ENCODE measurements at places on chromosomes 6 and 20.
A peak's percentile ranks its signal among the peaks of the same experiment; 100 is the strongest.

DNA sequence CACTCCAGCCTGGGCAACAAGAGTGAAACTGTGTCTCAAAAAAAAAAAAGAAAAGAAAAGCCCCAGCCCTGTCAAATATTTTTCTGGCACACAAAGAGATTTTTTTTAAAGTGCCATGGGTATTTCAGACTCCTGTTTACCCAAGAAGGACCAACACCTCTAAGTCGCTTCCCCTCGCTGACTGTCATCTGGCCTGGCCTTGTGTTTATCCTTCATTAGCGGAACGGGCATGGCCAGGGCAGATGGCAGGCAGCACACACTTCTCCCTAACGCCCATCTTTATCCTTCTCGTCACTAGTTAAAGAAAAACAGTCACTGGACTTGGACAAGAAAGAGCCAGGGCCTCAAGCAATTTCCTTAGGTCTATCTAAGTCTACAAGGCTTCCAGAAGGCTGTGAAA, 7.3 kb upstream of the CBFA2T2 start:
- no peaks in the 10 kb centered on the region for H3K27me3 ChIP-seq
- no peaks in the 10 kb centered on the region for H3K36me3 ChIP-seq
- H3K27ac ChIP-seq = no peak overlapping the region
- no peaks in the 10 kb centered on the region for H3K4me1 ChIP-seq
- no peak for DNase-seq
- H3K4me3 ChIP-seq = no peak overlapping the region

GRCh38 chr20:50578778-50579165, 68.6 kb downstream of the PTPN1 start:
- no peaks in the 10 kb centered on the region for H3K27me3 ChIP-seq
- H3K4me3 ChIP-seq = no peak overlapping the region
- DNase-seq = no peak
- no peak overlapping the region for H3K27ac ChIP-seq

GRCh38 chr20:61924858-61925554, 140.7 kb downstream of the TAF4 start:
- DNase-seq = no peak
- H3K4me3 ChIP-seq = no peak overlapping the region
- H3K27ac ChIP-seq = no peak overlapping the region
- no peaks in the 10 kb centered on the region for H3K36me3 ChIP-seq
- H3K4me1 ChIP-seq = no peaks in the 10 kb centered on the region

GRCh38 chr6:36052097-36052496, 24.5 kb downstream of the MAPK14 start:
- H3K27me3 ChIP-seq = no peaks in the 10 kb centered on the region
- H3K36me3 ChIP-seq = no peaks in the 10 kb centered on the region
- no peak for DNase-seq
- no peak overlapping the region for H3K4me3 ChIP-seq
- H3K27ac ChIP-seq = no peak overlapping the region

DNA sequence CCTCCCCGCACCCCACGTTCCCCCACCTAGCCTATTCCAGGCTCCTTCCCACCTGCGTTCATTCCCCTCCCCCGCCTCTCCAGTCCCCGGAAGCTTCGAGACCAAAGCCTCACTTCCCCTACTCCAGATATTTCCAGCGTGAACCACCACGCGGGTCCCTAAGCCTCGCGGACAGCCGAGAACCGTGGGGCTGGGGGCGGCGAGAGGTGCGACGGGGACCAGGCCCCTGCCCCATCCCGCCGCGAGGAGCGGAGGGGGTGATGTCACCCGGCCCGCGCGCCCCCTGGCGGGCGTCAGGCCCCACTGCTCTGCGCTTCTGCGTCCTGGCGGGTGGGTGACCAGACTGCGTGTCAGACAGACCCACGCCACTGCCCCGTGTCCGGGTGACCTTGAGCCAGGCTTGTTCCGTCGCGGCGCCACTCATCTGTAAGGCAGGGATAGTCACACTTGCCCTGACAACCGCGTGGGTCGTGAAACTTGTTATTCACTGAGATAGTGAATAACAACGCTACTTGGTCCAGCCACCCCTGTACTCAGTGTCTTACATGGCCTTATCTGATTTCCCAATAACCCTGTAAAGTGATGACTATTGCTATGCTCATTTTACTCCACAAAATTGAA, 9.0 kb upstream of the HSP90AB1 start:
- peak overlapping the region; percentile 19 for H3K4me3 ChIP-seq
- no peaks in the 10 kb centered on the region for H3K27me3 ChIP-seq
- peak; percentile 89 for DNase-seq

DNA sequence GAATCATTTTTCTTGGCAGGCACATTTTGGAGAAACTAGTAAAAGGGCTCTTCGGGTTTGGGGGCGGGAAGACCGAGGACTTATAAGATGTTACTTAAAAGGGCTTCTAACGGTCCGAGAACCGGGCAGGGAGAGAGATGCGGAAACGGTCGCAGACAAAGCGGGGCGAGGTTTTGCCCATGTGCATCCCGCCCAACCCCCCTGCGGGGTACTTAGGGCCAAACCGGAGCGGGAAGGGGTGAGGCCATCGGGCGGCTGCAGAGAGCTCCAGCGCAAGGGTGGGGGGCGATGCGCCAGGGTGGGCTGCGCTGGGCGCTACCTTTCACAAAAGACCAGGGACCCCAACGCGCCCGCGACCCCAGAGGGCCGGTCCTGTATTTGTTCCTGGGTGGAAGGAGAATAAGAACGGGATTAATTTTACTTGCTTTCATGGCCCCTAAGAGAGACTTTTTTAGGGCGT, 616 bp downstream of the TUBB start:
- H3K27me3 ChIP-seq = no peaks in the 10 kb centered on the region
- peak overlapping the region; percentile 97 for H3K27ac ChIP-seq
- no peak for DNase-seq
- H3K4me1 ChIP-seq = no peaks in the 10 kb centered on the region

GRCh38 chr20:11795071-11795615, 122.5 kb upstream of the BTBD3 start:
- no peaks in the 10 kb centered on the region for H3K36me3 ChIP-seq
- H3K4me3 ChIP-seq = no peak overlapping the region
- H3K27ac ChIP-seq = no peak overlapping the region
- H3K27me3 ChIP-seq = no peaks in the 10 kb centered on the region
- DNase-seq = no peak

GRCh38 chr20:49166534-49167449, 21.3 kb downstream of the STAU1 start:
- H3K27ac ChIP-seq = no peak overlapping the region
- no peak for DNase-seq
- no peaks in the 10 kb centered on the region for H3K27me3 ChIP-seq
- H3K4me1 ChIP-seq = no peaks in the 10 kb centered on the region

DNA sequence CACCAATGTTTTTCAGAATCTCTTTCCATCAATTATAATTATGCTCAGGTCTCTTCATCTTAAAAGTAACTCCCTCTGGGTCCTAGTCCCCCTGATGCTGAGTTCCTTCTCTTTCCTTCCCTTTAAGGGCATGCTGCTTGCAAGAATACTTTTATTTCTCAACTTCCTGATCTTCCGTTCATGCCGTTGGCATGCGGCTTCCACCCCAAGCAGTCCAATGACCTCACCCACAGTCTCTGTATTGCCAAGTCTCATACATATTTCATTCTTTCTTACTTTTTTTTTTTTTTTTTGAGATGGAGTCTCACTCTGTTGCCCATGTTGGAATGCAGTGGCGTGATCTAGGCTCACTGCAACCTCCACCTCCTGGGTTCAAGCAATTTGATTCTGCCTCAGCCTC, 83.5 kb downstream of the NDUFAF5 start:
- H3K36me3 ChIP-seq = no peaks in the 10 kb centered on the region
- DNase-seq = no peak
- H3K27ac ChIP-seq = no peak overlapping the region
- no peak overlapping the region for H3K4me3 ChIP-seq
- H3K27me3 ChIP-seq = no peaks in the 10 kb centered on the region

GRCh38 chr6:154071236-154071635, 32.2 kb downstream of the OPRM1 start:
- H3K4me1 ChIP-seq = no peaks in the 10 kb centered on the region
- no peaks in the 10 kb centered on the region for H3K36me3 ChIP-seq
- no peaks in the 10 kb centered on the region for H3K27me3 ChIP-seq
- H3K27ac ChIP-seq = no peak overlapping the region

DNA sequence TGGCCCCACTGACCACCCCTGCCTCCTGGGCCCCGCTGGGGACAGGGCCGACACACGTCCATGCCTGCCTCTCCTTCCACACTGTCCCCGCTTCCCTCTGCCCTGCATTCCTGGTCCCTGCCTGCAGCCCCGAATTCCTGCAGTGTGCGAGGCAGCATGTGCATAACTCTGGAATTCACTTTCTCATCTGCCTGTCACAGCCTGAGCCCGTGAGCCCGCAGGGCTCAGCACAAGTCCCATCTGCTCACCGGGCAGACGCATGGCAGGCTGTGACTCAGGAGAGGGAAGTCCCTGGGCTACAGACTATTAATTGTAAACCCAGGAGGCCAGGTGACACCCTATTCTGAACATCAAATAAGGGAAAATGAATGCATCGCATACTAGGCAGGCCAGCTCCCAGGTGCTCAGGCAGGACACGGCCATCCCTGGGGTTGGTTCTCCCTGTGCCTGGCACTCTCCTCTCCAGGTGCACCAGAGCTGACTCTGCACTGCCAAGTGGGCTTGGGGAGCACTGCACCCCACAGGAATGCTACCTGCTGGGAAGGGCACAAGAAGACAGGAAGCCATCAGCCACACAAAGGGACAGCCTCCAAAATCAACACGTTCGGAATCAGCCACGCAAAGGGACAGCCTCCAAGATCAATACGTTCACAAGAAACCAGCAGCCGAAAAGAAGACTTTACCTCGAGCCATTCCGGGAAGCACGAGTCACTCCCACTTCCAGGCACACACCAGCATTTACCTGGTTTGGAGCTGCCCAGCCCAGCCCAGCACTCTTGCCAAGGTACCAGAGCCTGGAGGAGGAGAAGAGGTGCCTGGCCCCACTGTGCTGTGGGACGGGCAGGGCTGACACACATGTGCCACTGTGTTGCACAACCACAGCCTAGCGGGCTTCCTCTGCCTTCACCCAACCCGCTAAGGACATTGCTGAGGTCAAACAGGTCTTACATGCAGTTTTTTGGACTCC, 65.9 kb downstream of the DLL1 start:
- no peak overlapping the region for H3K4me3 ChIP-seq
- peak; percentile 44 for DNase-seq
- H3K27me3 ChIP-seq = no peaks in the 10 kb centered on the region
- H3K4me1 ChIP-seq = no peaks in the 10 kb centered on the region
- H3K36me3 ChIP-seq = no peaks in the 10 kb centered on the region

DNA sequence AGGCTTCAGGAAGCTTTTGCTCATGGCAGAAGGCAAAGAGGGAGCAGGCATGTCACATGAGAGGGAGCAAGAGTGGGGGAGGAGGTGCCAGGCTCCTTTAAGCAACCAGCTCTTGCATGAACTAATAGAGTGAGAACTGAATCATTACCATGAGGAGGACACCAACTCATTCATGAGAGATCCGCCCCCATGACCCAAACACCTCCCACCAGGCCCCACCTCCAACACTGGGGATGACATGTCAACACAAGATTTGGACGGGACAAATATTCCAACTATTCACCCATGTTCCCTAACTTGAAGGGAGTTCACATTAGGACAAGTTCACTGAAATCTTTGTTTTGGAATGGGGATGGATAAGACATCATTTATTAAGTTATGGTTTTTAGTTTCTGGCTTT, 155.2 kb upstream of the ESR1 start:
- no peak overlapping the region for H3K4me3 ChIP-seq
- H3K27me3 ChIP-seq = no peaks in the 10 kb centered on the region
- peaks cover 4% of the 10 kb centered on the region for H3K4me1 ChIP-seq

- no peaks in the 10 kb centered on the region for H3K27me3 ChIP-seq
- no peaks in the 10 kb centered on the region for H3K36me3 ChIP-seq
- no peak overlapping the region for H3K27ac ChIP-seq
- peak; percentile 56 for DNase-seq
- H3K4me3 ChIP-seq = peak overlapping the region; percentile 22
Observed at GRCh38 chr6:160790028-160790792, 88.2 kb downstream of the PLG start.

DNA sequence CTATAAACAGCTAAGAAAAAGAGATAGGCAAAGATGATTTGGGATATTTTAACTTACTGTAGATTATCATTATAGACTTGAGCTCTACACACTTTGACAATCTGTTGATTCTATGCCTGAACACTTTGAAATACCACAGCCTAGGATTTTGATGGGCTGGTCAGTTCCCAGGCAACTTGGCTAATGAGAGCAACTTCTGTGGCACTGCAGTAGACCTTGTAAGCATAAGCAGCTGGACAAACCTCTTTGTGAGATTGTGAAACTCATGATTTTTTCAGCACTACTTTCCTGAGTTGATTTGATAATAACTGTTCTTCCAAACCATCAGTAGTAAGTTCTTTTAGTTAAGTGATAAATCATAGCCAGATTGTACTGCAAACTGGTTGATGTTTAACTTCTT, 27.1 kb upstream of the ELOVL5 start:
- no peaks in the 10 kb centered on the region for H3K27me3 ChIP-seq
- H3K4me1 ChIP-seq = no peaks in the 10 kb centered on the region
- H3K36me3 ChIP-seq = no peaks in the 10 kb centered on the region
- no peak overlapping the region for H3K4me3 ChIP-seq
- no peak overlapping the region for H3K27ac ChIP-seq

- no peaks in the 10 kb centered on the region for H3K36me3 ChIP-seq
- H3K4me3 ChIP-seq = no peak overlapping the region
- H3K27ac ChIP-seq = no peak overlapping the region
- H3K4me1 ChIP-seq = no peaks in the 10 kb centered on the region
- no peaks in the 10 kb centered on the region for H3K27me3 ChIP-seq
Observed at GRCh38 chr20:54076259-54076658, 5.9 kb upstream of the BCAS1 start.

GRCh38 chr6:149314325-149314905, 3.1 kb upstream of the TAB2 start:
- H3K4me1 ChIP-seq = peaks cover 3% of the 10 kb centered on the region
- no peak overlapping the region for H3K27ac ChIP-seq
- H3K27me3 ChIP-seq = no peaks in the 10 kb centered on the region
- H3K4me3 ChIP-seq = no peak overlapping the region
- no peaks in the 10 kb centered on the region for H3K36me3 ChIP-seq
- DNase-seq = no peak

GRCh38 chr6:69129046-69129445, 494.0 kb downstream of the ADGRB3 start:
- no peak for DNase-seq
- no peaks in the 10 kb centered on the region for H3K27me3 ChIP-seq
- H3K4me3 ChIP-seq = no peak overlapping the region
- H3K4me1 ChIP-seq = no peaks in the 10 kb centered on the region
- no peak overlapping the region for H3K27ac ChIP-seq

GRCh38 chr20:41177636-41178035, 40.3 kb downstream of the PLCG1 start:
- H3K27me3 ChIP-seq = no peaks in the 10 kb centered on the region
- no peak overlapping the region for H3K4me3 ChIP-seq
- DNase-seq = peak; percentile 40
- H3K27ac ChIP-seq = no peak overlapping the region

GRCh38 chr20:23235173-23236027, 115.2 kb upstream of the NXT1 start:
- peak; percentile 71 for DNase-seq
- H3K27ac ChIP-seq = no peak overlapping the region
- H3K36me3 ChIP-seq = no peaks in the 10 kb centered on the region
- no peaks in the 10 kb centered on the region for H3K27me3 ChIP-seq

GRCh38 chr6:114000069-114000468, 29.1 kb upstream of the HDAC2 start:
- H3K36me3 ChIP-seq = no peaks in the 10 kb centered on the region
- no peak overlapping the region for H3K4me3 ChIP-seq
- H3K27me3 ChIP-seq = no peaks in the 10 kb centered on the region
- no peaks in the 10 kb centered on the region for H3K4me1 ChIP-seq
- DNase-seq = no peak
- H3K27ac ChIP-seq = no peak overlapping the region

GRCh38 chr20:50993876-50994275, 29.0 kb downstream of the KCNG1 start:
- no peaks in the 10 kb centered on the region for H3K36me3 ChIP-seq
- no peak for DNase-seq
- no peaks in the 10 kb centered on the region for H3K27me3 ChIP-seq
